ENCODE measurements at places on chromosomes 7 and 10.

GRCh38 chr7:56125831-56126230 lies 9.6 kb upstream of the NUPR2 start:
- no peak for DNase-seq

DNA sequence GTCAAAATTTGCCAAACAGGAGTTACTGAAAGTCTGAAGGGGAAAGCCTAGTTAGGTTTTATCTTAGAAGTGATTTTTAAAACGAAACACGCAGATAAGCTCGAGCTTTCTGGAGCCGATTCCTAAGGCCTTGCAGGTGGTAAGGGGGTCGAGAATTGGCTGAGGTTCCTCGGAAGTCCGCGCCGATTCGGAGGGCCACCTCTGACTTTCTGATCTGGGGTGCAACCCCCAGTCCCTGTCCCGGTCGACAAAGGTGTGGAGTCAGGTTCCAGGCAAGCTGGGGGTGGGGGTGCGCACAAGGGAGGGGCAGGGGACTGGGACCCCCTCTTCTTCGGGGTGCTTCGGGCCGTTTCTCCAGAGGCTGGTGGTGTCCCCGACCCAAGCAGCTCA lies 701 bp upstream of the CUL1 start:
- DNase-seq: peak; percentile 25

DNA sequence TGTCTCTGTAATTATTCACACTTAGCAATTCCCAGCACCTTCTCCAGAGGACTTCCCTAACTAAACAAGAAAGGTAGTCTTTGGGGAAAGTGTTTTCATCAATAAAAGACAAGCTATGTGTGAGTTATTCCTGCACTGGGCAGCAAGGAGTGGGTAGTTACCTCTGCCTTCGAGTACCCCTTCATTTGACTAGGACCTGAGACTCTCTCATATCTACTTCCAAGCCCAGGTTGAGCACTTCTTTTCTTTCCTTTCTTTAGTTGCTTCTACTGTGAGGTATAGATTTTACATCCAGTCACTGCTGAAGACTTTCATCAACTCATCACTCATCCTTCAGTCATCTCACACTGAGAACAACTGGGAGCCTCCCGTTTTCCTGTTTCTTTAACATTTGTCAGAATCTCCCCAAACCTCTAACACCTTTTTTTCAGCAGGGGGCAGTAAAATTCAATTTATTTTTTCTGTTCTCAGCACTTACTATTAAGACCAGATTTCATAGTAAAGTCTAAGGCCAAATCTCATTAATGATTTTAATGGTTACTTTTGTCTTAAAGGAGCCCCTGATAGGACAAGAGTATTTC lies 80.1 kb upstream of the PRSS1 start:
- peak; percentile 47 for DNase-seq

DNA sequence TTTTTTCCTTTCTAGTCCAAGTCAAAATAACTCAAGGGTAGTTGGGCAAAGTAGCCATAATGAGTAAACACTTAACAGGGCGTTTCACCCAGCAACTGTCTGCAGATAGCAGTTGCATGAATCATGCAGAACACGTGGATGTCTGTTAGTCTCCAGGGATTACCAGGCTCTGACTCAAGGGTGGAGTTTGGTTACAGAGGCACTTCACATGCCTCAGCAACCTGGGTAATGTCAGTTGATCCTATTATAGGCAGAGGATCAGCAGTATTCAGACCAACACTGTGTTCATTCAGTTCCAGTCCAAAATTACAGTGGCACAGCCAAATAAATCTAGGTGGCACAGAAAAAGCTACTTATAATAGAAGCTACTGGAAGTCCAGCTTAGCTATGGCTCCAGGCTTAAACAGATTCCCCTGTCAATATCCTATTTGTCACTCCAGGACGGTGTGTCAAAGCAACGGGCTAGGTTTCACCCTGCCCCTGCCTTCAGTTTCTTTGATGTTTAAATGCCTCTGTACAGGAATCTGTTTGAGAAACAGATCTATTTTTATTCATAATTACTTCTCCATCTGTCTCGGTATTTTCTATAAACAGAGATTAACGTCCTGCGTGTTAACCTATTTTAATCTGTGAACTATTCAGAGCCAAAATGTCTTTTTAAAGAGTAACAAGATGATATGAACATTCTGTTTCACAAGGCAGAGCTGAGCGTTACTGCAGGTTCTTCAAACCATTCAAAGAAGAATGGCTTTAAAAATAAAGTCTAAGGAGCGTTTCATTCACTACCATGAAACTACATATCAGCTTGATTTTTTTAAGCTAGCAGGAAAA lies 162.6 kb upstream of the AKR1E2 start:
- no peak for DNase-seq

- no peak for DNase-seq
Measured at GRCh38 chr7:69698109-69698825, 100.0 kb downstream of the AUTS2 start.

- DNase-seq: no peak
Measured at GRCh38 chr10:17668435-17669184, 24.7 kb downstream of the STAM start.

DNA sequence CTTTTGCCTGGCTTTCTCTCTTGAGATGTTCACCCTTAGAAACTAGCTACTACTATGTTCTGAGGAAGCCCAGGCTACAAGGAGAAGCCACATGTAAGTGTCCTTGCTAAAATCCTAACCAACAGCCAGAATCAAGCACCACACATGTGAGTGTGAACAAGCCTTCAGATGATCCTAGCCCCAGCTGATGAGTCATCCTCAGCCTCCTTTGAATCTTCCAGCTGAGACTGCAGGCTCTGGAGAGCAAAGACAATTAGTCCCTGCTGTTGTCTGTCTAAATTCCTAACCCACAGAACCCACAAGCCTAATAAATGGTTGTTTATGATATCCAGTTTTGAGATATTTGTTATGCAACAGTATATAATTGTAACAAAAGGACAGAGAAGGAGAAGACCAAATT lies 92.8 kb upstream of the TAC1 start:
- no peak for DNase-seq

GRCh38 chr7:111424768-111425167 lies 137.5 kb downstream of the IMMP2L start:
- DNase-seq: no peak

GRCh38 chr10:29253690-29254029 lies 35.2 kb upstream of the LYZL1 start:
- DNase-seq: no peak

DNA sequence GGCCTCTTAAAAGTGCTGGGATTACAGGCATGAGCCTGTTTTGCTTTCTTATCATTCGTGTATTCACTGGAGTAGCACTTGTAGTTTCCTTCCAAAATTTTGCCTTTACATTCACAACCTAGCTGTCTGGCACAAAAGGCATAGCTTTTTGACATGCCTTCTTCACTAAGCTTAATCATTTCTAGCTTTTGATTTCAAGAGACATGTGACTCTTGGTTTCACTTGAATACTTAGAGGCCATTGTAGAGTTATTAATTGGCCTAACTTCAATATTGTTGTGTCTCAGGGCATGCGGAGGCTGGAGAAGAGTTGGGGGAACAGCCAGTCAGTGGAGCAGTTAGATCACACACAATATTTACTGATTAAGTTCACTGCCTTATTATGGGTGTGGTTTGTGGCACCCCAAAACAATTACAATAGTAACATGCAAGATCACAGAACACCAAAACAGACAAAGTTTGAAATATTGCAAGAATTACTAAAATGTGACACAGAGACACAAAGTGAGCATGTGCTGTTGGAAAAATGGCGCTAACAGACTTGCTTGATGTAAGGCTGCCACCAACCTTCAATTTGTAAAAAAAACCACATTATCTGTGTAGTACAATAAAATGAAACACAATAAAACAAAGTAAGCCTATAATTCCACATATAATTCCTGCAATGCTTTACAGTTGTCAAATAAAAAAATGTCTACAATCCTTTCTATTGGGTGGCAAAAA lies 43.1 kb downstream of the BRAF start:
- no peak for DNase-seq

DNA sequence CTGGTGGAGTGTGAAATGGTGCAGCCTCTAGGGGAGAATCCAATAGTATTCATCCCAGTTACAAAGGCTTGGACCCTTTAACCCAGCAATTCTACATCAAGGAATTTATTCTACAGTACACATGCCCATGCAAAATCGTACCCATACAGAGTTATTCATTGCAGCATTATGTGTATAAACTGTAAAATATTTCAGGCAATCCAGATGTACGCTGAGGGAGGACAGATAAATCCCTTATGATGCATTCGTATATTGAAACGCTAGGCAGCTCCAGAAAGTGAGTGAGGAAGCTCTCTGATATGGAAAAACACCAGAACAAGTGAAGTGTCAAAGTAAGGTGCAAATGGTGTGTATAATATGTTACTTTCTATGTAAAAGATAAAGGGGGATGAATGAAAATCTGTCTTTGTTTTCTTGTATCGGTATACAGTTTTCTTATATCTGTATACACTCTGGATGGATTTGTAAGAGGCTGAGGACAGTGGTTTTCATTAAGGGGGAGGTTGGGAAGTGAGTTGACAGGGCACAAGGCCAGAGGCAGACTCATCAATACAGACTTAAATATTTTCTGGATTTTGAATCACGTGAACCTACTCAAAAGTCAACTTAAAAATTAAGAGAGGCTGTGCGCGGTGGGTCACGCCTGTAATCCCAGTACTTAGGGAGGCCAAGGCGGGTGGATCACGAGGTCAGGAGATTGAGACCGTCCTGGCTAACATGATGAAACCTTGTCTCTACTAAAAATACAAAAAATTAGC lies 17.1 kb downstream of the VWA2 start:
- DNase-seq: no peak

DNA sequence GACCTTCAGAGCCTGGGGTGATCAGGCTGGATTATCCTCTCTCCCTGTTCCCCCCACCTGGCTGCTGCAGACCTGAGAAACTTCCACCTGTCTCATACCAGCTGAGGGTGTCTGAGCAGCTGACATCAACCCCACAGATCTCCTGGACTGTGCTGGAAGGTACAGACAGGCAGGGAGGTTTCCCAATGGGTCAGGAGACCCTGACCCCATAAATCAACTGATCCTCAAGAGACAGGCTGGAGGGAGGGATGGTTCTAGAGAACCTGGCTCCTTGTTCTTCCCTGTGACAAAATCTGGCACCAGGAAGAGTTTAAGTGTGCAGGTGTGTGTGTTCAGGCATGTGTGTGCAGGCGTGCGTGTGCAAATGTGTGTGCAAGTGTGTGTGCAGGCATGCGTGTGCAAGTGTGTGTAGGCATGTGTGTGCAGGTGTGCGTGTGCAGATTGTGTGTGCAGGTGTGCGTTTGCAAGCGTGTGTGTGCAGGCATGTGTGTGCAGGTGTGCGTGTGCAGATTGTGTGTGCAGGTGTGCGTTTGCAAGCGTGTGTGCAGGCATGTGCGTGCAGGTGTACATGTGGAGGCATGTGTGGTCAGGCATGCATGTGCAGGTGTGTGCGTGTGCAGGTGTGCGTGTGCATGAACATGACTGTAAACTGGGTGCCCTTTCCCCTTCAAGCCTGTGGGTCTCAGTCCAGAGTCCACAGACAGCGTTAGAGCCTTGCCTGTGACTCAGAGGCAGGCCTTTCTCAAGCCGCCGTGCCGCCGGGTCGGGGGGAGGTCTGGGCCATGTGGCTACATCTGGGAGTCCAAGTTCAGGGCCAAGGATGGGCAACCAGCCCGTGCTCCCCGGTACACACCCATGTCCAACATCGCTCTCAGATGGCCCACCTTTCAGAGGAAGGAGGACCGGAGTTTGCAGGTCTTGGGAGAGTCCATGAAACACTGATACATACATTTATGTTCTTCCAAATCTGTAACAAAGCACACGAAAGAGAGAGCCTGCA lies 50.1 kb upstream of the ELN start:
- no peak for DNase-seq

DNA sequence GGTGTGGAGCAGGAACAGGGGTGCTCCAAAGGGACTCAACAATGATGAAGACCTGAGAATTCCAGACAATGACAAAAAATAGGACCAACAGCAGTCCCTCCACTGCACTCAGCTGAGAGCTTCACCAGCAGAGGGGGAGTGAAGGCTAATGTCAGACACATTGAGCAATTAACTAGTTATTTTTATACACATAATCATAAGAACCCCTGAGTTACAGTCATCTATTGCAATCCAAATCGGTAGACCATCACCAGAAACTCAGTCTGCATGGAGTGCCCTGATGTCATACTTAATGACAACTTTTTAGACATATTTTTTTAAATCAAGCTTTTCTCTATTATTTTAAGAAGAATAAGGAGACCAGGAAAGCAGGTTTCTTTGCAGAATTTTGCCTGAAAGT lies 30.6 kb upstream of the IKZF1 start:
- DNase-seq: no peak

DNA sequence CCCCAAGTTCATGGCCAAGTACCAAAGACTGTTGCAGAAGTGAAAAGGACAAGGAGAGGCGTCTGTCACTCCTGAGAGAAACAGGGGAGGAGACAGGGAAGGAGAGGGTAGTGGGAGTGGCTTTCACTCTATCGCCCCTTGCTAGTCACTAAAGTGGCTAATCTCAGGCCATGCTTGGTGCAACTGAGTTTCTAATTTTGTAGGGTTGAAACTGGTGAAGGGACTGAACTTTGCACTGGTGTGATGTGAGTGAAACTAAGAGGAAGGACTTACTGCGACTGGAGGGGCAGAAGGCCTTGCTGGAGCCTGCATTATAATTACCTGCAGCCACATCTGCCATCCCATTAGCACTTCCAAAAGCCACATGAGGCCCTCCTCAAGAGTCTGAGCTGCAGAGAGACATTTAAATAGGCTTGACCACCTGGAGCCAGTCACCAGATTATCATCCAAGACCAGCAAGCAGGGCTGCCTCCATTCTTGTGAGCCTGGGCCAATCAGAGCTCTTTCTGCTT lies 107.2 kb upstream of the EEPD1 start:
- DNase-seq: no peak

- no peak for DNase-seq
Measured at GRCh38 chr10:108862676-108863350, 1060.5 kb downstream of the XPNPEP1 start.

- peak; percentile 74 for DNase-seq
Measured at GRCh38 chr10:22615819-22616499, 98.4 kb downstream of the PIP4K2A start.

GRCh38 chr7:149879766-149880637 lies 6.2 kb downstream of the ATP6V0E2 start:
- DNase-seq: no peak

DNA sequence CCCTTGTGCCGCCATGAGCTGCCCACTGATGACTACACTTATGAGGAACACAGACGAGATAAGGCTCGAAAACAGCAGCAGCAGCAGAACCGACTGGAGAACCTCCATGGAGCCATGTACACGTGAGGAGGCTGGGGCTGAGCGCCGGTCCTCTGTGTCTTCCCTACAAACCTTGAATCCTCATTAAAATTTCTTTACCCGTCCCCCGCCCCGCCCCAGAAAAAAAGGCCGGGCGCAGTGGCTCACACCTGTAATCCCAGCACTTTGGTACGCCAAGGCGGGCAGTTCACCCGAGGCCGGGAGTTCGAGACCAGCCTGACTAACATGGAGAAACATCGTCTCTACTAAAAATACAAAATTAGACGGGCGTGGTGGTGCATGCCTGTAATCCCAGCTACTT lies 1.5 kb upstream of the RINT1 start:
- no peak for DNase-seq

DNA sequence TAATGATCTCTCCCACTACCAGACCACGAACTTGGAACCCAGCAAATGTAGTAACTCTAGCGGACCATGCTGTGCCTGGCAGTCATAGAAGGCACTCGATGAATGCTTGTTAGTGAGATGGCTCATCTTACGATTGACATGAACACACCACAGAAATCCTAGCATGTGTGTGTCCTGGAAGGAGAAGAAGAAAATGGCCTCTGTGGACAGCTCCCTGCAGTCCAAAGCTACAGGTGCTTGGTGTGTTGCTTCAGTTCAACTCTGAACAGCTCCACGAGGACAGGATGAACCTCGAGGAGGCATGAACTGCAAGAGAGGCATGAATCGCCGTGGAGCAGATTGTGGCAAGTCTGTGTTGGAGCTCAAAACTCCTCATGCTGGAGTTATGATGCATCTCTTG lies 93.5 kb downstream of the KLF6 start:
- no peak for DNase-seq
